ENCODE measurements at places on chromosomes 12 and 14. TPM values are rescaled to one million over a fixed set of nuclear protein-coding genes. Genes with fewer than 3 reads are reported as not detected.

- DNase-seq, result no peak
These were observed 57.6 kb downstream of the MDM2 start for GRCh38 chr12:68865399-68866164.

DNA sequence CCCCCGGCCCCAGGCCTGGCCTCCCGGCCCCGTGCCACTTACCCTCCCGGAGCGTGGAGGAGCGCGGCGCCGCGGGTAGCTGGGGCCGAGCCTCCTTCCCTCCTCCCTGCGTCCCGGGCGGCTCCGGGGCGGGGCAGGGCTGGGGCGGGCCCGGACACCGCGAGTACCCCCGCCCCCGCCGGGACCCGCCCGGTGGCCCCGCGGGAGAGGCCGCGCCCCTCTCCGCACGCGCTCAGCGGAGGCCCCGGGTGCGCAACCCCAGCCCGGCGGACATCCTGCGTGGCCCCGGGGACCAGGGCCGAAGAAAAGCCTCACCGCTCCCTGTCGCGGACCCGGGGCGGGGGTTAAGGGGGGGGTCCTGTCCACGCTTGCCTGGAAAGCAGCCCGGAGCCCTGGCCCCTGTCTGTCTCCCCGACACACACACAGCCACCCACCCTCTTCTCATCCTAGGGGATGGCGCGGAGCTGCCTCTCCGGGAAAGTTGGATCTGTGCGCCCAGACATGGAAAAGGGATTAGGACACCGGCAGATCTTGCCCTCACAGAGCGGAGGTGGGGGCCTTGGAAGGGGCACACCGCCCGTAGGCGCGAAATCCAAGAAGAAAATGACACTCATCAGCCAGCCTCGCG, at the start of gene SYNE3:
Gene SYNE3 (minus strand): TSS at position 97 of the 628 bp plus-strand sequence. CDS start 40,829 bp downstream, outside the sequence.
- DNase-seq, result no peak

DNA sequence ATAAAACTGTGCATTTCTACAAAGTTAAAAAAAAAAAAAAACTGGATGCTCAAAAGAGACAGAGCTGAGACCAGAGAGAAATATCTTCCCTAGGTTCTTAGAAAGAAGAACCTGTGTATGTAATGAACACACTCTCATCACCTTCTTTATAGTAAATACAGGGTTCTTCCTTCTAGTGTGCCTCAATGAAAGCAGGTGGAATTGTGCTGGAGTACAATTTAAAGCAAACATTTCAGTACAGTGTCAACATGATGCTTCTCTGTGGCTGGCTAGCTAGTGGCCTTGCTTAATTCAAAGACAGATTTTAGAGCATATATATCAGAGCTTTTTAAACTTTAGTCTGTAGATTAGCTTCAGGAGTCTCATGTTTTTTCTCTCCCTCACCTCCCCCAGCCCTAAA, 249.8 kb upstream of the ARHGAP5 start:
- DNase-seq, result no peak

DNA sequence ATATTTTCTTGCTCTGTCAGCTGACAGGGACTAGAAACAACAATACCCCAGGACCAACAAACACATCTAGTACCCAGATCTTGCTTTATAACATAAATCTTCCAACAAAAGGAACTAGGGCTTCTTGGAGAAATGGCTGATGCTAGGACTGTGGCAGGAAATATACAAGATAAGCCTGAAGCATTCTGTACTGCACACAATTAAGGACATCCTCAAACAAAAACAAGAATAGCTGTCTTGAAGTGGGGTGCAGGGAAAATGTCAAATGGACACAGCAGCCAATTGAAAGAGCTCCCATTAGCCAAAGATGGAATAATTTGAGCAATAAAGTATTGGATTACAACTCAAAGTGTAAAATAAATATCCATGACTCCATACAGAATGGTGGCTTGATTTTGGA, 50.0 kb downstream of the LGMN start:
- no peak for DNase-seq

GRCh38 chr14:81982046-81982445, 448.4 kb upstream of the SEL1L start:
- no peak for DNase-seq

The KRT80 gene
- 0.63 TPM for polyA plus RNA-seq

The KLRD1 gene
- polyA plus RNA-seq, result 2.0 TPM

The LRRC43 gene
- 1.3 TPM for polyA plus RNA-seq

The TAS2R7 gene
- not detected for polyA plus RNA-seq
